Amniotic stem cell (primary cell): ENCODE measurements at places on chromosomes 13 and 19.
A peak's percentile ranks its signal among the peaks of the same experiment; 100 is the strongest.

GRCh38 chr19:44725251-44725650 lies 23.3 kb upstream of the BCL3 start:
- no peak for DNase-seq

DNA sequence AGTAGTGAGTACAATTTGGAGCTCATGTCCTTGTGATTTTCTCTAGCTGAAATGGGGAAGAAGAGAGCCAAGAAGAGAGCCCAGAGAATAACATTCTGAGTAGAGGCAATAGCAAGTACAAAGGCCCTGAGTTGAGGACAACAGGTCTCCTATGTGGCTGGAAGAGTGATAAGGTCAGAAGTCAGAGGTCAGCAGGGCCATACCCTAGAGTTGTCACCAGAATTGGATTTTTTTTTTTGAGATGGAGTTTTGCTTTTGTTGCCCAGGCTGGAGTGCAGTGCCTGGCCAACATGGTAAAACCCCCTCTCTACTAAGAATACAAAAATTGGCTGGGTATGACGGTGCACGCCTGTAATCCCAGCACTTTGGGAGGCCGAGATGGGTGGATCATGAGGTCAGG lies 8.0 kb upstream of the TRIM28 start:
- no peak for DNase-seq

DNA sequence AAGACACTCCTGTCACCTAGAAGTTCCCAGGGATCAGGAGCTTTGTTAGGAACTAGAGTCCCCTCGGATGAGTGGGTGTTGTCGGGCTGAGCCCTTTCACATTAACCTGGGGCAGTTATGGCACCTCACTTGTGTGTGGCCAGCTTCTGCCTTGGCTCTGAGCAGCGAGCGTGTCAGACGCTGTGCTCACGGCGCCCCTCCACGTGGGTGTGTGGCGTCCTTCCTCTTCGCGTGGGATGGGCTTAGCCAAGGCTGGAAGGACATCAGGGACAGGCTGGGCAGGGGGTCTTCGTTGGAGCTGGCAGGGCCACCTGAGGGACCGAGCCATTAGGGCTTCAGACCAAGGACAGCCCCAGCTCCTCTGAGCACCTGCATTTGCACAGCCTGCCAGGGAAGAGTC lies 23.4 kb downstream of the DOT1L start:
- no peak for DNase-seq

DNA sequence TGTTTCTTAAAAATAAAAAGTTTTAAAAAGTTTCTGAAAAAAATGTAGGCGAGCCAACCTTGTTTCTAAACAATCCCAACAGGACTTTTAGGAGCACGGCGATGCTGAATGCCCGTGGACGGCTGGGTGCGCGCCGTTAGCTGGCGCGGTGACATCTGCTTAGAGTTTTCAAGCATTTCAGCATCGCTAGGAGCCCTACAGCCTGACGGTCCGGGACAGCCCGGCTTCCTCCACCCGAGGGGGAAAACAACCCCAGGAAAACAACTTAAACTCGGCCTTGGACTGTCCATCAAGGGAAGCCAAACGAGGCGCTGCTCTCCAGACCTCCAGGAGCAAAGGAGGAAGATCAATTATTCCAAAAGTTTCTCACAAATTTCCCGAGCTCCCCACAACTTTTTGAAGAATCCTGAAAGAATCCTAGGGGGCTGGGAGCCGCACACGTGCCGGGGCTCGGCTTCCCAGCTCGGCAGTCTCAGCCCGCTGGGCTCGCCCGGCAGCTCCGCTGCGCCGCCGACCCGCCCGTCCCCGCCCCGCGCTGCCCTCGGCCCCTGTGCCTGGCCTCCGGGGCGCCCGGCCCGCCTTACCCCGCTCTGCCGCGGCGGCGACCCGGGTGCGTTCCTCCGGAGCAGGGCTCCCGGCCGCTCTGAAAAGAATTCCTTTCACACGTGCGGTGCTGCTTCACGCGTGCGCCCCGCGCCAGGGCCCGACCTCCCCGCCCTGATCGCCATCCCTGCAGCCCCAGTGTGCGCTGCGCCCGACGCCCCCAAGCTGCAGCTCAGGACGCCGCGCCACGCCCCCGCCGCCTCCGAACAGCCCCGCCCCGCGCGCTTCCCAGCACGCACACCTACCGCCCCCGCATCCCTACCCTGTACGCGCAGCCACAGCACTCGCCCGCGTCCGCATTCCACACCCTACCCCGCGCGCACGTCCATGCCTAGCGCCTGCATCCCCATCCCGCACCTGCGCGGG lies at the start of gene GJA3:
TSS of gene GJA3 (minus strand) at position 747 of the 969 bp plus-strand sequence. CDS start 17,764 bp downstream, outside the sequence.
- no peak for DNase-seq

DNA sequence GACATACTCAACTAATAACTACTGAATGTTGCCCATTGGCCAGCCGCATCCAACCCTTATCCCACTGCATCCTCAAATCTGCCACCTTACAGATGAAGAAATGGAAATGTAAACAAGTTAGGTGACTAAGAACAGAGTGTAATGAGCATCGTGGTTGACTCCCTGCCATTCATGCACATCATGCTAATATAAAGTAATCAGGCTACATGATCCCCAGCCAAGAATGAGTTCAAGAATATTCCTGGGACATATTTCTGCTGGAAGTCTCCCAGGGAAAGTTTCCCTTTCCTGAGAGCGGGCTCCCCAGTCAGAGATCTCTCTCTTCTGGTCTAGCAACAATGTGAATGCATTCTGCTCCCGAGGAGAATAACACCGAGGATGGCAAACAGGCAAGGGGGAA lies 55.9 kb upstream of the SERP2 start:
- no peak for DNase-seq

- DNase-seq = peak; percentile 78
Measured at GRCh38 chr13:36999054-36999714, at the start of gene ALG5. TSS of gene ALG5 (minus strand) at chr13:36999340. CDS start at chr13:36999300, 40 bp downstream.

- no peak for DNase-seq
Measured at GRCh38 chr13:60152114-60152513, 11.6 kb downstream of the DIAPH3 start.
